ENCODE measurements at places on chromosomes 2 and 18.

DNA sequence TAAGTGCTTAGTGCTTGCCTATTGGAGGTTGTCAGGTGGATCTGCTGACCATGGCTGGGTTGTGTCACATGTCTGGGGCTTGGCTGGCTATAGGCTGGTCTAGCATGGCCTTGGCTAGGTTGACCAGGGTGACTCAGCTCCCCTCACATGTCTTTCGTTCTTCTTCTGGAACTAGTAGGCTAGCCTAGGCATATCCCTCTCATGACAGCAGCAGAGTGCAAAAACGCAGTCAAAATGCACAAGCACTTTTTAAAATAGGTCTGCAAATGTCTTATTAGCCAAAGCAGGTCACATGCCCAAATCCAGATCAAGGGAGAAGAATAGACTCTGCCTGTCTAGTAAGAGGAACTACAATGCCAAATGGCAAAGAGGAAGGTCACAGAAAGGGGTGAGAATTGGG, 179.7 kb upstream of the ACVR2A start:
- DNase-seq, result no peak

- no peak for DNase-seq
These were observed 117.8 kb downstream of the GLI2 start for GRCh38 chr2:120853306-120854013.

GRCh38 chr2:42367835-42368234, 6.8 kb upstream of the COX7A2L start:
- DNase-seq, result no peak

- no peak for DNase-seq
These were observed 732.2 kb downstream of the DPP10 start for GRCh38 chr2:115174651-115175050.

DNA sequence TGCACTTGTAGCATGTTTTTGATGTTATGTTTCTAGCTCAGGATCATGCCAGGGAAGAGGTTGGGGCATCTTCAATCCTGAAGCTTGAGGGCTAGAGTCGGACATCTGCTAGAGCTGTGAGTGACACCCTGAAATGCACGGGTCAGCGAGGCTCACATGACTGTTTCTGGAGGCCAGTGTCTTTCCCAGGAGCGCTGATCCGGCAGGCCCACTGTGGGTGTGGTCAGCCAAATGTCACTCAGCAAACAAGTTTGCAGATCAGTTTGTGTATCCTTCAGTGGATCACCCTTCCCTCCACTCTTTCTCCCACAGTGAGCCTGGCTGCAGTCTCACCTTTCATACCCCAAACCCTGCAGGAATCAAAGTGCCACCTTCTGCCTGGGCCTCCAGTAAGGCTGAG, 23.0 kb upstream of the ARHGEF4 start:
- no peak for DNase-seq

- DNase-seq, result no peak
These were observed 172.9 kb upstream of the SOX11 start for GRCh38 chr2:5519286-5519685.

DNA sequence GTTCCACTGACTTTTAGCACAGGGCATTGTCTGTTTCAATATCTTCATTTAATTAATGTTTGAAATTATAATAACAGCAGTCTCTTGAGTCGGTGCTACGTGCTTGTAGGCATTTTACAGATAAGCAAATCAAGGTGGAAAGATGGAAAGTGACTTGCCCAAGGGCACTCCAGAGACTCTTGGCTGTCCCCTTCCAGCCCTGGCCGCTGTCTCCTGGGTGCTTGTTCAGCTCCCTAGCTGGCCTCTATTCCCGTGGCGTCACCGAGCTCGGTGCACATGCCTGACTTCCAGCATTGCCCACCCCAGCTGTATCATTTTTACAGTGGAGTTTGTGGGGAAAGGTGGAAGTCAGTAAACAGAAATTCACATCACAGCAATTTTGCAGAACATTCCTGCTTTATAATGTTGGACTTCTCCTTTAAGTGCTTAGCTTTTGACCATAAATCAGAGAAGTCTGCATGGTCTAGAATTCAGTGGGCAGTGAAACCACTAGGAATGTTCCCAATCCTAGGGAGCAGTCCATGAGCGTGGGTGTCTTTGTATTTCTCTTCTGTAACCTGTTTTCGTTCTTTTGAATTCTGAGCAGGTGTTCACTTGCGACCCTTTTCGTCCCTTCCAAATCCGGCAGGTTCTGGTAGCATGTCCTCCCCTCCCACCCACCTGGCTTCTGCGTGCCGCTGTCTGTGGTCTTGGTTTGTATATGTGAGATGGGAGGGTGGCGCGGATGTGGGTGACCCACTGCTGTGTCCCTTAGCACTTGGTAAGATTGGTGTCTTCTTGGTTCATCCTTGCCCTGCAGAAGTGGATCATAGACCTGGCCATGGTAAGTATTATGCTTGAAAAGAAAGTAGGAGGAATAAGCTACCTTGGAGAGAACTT, 8.4 kb downstream of the SLC66A3 start:
- DNase-seq, result no peak

GRCh38 chr2:152557273-152557888, 159.9 kb downstream of the PRPF40A start:
- no peak for DNase-seq

DNA sequence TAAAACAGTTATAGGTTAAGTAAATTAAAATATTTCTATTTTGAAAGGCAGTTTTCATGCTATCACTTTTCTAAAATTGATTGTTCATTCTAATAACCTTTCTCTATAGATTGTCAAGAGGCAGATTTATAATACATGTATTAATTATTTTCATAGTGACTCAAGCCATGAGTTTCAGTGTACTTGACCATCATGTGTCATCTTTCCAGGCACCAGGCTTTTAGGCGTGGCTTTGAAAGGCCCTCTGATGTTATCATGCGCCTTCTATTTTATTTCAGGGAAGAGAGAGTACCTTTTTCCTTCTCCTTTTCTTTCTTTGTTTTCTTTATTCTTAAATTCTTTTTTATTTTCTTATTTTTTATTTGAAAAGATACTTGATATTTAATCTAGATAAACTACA, 128.3 kb upstream of the ETAA1 start:
- DNase-seq, result no peak

GRCh38 chr2:75928093-75928492, 217.4 kb upstream of the GCFC2 start:
- DNase-seq, result no peak

GRCh38 chr2:240522406-240522805, 35.4 kb downstream of the ANKMY1 start:
- no peak for DNase-seq

GRCh38 chr18:37783771-37784170, 218.2 kb upstream of the CELF4 start:
- DNase-seq, result no peak

DNA sequence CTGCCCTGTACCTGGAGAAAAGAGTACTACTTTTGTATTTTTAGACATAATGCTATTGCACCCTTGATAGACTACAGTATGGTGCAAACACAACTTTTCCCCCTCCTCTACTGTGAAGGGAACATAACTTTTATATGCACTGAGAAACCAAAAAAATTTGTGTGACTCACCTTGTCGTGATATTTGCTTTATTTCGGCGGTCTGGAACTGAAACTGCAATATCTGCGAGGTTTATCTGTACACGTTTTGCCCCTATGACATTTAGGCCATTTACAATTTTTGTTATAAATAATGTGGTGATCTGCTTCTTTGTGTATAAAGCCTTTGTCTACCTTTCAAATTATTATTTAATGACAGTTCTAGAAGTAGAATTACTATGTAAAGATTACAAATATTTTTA, 34.4 kb upstream of the AAK1 start:
- DNase-seq, result no peak

GRCh38 chr18:79395761-79396404, at the start of gene NFATC1:
TSS of gene NFATC1 (plus strand) at chr18:79395930. CDS start at chr18:79396225, 295 bp downstream.
- DNase-seq, result no peak

GRCh38 chr2:167114018-167114417, 225.7 kb downstream of the XIRP2 start:
- no peak for DNase-seq

DNA sequence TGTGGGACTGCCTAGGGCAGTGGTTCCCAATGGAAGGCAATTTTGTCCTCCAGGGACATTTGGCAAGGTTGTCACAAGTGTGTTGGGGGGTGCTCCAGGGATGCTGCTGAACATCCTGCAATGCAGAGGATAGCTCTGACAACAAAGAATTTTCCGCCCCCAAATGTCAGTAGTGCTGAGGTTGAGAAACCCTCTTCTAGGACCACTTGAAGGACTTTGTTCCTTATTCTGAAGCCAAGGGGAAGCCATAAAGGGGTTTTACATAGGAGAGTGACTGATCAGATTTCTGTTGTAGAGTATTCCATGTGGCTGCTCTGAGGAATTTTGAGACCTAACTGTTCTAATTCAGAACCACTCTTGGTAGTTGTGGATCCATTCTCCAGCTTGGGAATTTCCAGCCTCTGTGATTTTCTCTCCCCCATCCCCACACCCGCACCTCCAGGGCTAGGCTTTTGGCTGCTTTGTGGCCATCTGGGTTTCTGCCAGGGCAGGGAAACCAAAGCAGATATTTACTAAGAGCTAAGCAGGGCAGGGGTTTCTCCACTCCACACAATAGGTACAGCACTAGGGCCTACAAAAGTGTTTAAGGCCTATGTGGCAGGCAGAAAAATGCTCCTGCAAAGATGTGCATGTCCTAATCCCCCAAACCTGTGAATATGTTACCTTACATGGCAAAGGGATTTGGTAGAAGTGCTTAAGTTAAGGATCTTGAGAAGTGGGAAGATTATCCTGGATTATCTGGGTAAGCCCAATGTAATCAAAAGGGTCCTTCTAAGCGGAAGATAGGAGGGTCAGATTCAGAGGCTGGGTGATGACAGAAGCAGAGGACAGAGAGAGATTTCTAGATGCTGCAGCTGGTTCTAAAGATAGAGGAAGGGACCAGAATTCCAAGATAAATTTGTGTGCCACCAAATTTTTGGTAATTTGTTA, 135.4 kb downstream of the TMEM17 start:
- no peak for DNase-seq

GRCh38 chr2:113245276-113245711, 33.4 kb downstream of the PAX8 start:
- DNase-seq, result no peak

- DNase-seq, result no peak
These were observed 30.9 kb downstream of the PRPF40A start for GRCh38 chr2:152686321-152686720.

GRCh38 chr2:54370405-54371104, 85.6 kb upstream of the SPTBN1 start:
- no peak for DNase-seq

DNA sequence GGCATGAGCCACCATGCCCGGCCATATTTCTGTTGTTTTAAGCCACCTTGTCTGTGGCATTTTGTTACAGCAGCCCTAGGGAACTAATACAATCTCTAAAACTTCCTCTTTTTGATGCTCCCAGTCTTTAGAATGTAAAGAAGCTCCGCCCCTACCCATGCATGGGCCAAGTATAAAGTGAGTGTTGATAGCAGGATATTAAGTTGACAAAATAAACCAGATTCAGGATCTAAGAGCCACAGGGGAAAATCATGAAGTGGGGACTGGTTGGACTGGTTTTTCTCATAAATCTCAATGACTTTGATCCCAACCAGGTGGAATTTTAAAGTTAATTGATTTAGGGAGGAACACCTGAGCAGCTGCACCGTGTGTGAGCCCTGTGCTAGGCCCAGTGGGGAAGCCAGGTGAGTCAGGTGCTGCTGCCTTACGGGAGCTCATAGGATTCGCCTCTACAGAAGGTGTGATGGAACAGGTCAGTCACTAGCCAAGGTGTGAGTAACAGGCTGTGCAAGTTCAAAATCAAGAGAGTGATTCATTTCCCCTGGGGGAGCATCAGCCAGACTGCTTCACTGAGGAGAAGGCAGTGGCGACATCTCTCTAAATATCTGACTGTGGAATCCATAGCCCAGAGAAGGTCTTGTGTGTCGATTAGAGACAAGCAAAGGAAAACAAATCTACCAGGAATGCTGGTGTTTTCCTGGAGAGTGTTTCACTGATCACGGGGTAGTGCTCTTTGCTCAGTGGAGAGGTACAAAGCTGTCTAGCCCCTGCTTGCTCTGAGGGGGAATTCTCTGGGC, 63.0 kb upstream of the MSH2 start:
- no peak for DNase-seq

DNA sequence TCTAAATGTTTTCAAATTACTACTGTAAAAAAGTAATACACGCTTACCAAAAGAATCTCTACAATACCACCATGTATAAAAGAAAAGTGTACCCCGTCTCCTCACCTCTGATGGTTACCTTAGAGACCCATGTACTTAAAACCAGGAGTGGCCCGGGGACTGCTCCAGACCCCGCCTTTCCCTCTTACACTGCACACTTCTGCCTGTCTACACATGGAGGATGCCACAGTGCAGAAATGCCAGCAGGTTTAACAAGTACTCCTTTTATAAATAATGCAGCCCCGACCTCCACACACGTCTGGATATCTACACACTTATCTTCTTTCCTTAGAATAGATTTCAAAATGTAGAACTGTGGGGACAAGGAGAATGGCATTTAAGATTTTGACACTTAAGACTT, 5.3 kb downstream of the HDAC4 start:
- no peak for DNase-seq

GRCh38 chr2:105510761-105511528, 112.1 kb upstream of the FHL2 start:
- DNase-seq, result no peak

DNA sequence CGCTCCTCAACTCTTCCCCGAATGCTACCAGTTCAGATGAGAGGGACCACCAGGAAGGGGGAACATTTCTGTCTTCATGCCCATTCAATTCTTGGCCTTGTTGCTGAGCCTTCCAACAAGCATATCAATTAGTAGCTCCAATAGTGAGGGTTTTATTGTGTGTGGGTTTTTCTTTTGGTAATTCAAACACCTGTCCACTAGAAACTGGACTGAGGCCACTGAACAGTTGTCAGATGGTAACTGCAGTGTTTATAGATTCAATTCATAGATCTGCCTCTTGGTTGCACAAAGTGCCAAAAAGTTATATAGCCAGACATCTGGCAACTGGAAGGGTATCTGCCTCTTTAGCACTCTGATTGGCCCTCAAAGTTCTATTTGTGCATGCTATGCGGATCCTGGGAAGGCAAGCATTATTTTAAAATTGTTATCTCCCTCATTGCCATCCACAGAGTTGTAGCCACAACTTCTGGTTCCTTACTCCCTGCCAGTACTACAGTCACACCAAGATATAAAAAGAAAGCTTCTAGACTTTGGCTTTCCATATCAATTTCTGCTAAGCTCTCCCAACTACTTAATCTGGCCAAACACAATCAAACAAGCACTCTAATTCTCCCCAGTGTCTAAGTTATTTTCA, 83.3 kb upstream of the ZNF521 start:
- DNase-seq, result no peak
